RWPE2 (cell line): ENCODE measurements at places on chromosomes 1 and 21.
A peak's percentile ranks its signal among the peaks of the same experiment; 100 is the strongest.

DNA sequence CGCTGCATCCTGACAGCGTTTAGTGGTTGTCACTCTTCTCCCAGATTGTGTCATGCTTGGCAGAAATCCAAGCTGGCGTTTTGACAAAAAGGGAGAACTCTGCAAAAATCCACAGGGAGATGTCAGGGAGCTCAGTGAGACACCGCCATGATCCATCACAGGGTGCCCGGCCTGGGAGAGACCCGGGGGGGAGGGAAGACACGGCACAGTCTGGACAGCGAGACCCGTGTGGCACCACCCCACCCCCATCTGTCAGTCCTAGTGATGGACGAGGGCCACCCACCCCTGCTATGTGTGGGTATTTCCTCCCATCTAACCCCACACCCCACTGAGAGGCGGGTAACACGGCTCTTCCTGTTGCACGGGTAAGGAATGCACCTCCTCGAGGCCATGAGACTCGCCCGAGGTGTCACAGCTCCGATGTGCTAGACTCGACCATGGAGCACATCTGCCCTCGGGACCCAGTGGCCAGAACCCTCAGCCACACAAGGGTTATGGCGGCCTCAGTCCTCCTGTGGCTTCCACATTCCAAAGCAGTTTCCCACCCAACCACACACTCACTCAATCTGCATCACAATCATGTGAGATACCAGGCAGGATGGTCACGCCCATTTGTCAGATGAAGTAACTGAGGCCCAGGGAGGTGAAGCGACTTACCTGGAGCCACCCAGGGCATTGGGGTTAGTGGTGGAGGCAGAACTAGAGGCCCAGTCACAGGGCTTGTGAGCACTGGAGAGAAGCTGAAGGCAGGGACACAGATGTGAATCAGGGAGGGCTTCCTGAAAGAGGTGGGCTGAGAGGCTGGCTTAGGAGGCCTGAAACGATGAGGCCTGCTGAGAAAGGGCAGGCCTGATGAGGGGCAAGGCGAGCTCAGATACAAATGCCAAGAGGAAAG is 688.5 kb downstream of the MATN1 start:
- no peak for DNase-seq

- DNase-seq: no peak
Measured at GRCh38 chr1:13549521-13549920, 34.1 kb upstream of the PDPN start.

DNA sequence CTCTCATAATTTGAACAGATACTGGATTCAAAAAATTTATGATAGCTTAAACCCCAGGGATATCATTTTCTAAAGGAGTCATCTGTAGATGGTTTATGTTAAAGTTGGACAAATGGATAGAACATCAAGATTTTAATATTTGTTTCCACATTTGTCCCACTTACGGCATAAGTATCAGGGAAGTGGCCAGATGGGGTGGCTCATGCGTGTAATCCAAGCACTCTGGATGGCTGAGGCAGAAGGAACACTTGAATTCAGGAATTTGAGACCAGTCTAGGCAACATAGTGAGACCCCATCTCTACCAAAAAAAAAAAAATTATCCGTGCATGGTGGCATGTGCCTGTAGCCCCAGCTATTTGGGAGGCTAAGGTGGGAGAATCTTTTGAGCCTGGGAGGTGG is 229.1 kb downstream of the GPR52 start:
- no peak for DNase-seq

- no peak for DNase-seq
Measured at GRCh38 chr1:177983482-177984135, 13.8 kb upstream of the SEC16B start.

DNA sequence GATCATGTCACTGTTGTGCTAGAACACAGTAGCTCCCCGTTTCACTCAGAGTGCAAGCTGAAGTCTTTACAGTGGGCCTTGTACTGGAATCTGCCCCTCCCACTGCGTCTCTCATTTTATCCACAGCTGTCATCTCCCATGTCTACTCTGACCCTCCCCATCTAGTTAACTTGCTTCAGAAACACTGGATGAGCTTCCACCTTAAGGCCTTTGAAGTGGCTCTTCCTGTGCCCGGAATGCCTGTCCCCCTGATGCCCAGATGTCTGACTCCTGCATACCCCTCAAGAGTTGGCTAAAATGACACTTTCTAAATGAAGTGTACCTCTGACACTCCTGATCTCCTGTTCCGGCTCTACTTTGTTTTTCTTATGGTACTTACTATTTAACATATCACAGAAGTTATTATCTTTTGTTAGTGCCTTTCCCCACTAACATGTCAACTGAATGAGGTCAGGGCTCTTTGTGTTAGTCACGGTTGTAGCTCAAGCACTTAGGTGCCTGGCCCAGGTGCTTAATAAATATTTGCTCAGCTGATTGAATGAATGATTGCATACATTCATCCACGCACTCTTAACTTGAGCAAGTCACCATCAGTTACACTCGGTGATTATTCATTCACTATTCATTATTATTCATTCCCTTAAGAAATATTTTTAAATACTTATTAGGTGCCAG is 13.3 kb downstream of the ARV1 start:
- DNase-seq: no peak

GRCh38 chr1:76949503-76949902 is 82.2 kb downstream of the ST6GALNAC5 start:
- DNase-seq: no peak

GRCh38 chr1:62676611-62677356 is 11.4 kb downstream of the DOCK7 start:
- DNase-seq: no peak

- no peak for DNase-seq
Measured at GRCh38 chr1:203914292-203914691, 52.9 kb downstream of the SNRPE start.

- no peak for DNase-seq
Measured at GRCh38 chr1:109629372-109630030, 9.9 kb downstream of the AMPD2 start.

DNA sequence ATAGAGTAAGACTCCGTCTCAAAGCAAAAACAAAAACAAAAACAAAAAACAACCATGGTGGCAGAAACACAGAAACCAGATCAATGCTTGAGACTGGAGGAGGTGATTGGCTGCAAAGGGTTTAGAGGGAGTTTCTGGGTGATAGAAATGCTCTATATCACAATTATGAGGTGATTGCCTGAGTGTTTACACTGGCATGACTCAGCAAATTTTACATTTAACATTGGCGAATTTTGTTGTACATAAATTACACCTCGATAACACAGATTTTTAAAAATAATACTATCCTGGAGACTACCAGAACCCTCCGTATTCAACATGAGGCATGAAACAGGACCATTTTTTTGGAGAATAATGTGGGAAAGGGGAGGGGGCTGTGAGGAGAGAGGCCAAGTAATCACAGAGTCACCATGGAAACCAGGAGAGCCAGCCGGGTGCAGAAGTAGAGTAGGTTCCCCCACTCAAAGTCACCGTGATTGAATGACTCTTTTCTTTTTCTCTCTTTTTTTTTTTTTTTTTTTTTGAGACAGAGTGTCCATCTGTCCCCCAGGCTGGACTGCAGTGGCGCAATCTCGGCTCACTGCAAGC is 24.3 kb downstream of the HEYL start:
- no peak for DNase-seq

- no peak for DNase-seq
Measured at GRCh38 chr1:63829349-63830327, 55.8 kb downstream of the ROR1 start.

DNA sequence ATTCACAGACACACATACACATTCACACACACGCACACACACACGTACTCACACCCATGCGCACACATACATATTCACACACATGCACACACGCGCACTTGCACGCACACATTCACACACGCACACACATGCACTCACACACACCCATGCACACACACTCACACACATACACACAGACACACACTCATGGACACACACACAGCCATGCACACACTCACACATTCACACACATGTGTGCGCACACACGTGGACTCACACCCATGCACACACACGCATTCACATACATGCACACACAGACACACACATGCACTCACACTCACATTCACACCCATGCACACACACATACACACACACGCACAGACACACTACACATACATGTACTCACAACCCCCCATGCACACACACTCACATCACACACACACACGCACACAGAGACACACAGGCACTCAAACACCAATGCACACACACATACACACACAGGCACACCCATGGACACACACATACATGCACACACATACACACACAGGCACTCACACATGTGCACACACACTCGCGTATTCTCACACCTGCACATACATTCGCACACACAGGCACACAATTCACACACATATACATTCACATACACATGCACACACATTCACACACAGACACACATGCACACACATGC is 589.1 kb downstream of the PTPRU start:
- no peak for DNase-seq

- no peak for DNase-seq
Measured at GRCh38 chr1:24364975-24365678, 46.0 kb downstream of the GRHL3 start.

DNA sequence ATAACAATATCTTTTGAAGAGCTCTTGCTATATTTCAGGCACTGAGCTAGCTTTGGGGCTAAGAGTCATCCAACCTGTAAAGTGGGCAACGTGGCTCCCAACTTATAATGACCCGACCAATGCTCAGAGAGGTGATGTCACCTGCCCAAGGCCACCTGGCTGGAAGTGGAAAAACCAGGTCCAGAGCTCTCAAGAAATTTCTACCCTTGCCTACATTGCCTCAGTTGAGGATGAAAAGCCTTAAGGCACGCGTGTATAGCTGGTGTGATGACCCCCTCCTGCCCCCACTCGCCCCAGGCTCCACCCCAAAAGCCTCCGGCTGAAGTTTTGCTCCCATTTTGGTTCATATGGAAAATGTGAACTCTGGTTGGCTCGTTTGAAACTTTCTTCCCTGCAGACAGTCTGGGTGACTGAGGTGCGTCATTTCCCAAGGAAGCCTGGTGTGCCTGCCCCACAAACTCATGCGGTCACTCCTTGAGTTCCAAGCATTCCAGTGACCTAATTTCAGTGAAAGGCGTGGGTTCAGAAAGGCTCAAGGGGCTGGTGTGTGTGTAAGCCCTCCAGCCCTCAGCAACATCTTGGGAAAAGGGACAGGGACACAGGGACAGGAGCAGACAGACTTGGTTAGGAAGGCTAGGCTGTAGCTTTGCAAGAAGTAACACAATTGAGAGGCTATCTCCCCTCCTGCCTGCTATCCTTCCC is 20.5 kb downstream of the HTR1D start:
- DNase-seq: peak; percentile 91

DNA sequence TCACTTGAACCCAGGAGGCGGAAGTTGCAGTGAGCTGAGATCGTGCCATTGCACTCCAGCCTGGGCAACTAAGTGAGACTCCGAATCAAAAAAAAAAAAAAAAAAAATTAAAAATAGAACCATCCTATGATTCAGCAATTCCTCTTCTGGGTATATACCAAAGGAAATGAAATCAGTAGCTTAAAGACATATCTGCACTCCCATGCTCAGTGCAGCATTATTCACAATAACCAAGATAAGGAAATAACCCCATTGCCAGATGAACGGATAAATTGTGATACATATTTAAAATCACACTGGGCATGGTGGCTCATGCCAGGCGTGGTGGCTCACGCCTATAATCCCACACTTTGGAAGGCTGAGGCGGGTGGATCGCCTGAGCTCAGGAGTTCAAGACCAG is 23.8 kb downstream of the ALDH9A1 start:
- no peak for DNase-seq

GRCh38 chr1:229171934-229172333 is 99.0 kb upstream of the RAB4A start:
- DNase-seq: no peak

GRCh38 chr1:87816646-87817045 is 488.0 kb downstream of the LMO4 start:
- no peak for DNase-seq

- no peak for DNase-seq
Measured at GRCh38 chr1:206738370-206739366, 31.9 kb upstream of the IL19 start.

DNA sequence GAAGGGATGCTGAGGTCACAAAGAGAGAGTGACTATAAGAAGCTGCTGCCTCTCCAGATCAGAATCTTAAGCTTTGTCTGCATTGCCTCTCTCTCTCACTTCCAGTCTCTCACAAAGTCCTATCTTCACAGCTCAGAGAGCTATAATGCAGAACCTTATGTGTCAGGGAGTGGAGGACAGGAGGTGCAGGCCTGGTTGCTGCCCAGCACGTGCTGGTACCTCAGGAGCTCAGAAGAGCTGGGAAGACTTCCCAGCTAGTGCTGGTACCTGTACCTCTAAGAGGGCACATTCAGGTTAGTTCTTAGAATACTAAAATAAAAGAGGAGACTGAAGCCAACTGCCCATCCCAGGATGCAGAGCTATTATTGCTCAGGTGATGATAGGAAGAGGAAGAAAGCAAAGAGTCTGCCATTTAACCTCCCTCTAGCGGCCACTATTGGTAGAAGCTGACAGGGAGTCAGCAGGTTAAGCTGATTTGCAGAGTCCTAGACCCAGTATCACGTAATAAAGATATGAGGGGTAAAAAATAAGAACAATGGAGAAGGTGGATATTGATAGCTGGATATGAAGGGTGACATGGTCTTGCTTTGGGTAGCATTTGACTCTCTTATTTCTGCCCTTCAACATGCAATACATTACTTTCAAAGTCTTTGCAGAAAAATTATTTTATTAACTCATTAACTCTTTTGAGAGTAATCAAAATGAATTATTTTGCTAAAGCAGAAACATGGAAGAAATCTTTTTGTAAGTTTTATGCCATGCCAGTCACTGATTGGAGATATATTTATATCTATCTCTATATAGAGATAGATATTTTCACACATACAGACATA is 138.1 kb upstream of the HMCN1 start:
- DNase-seq: no peak

- DNase-seq: no peak
Measured at GRCh38 chr1:91018006-91018405, 3.8 kb downstream of the ZNF644 start.

GRCh38 chr1:2580691-2581090 is 5.9 kb upstream of the PRXL2B start:
- no peak for DNase-seq

DNA sequence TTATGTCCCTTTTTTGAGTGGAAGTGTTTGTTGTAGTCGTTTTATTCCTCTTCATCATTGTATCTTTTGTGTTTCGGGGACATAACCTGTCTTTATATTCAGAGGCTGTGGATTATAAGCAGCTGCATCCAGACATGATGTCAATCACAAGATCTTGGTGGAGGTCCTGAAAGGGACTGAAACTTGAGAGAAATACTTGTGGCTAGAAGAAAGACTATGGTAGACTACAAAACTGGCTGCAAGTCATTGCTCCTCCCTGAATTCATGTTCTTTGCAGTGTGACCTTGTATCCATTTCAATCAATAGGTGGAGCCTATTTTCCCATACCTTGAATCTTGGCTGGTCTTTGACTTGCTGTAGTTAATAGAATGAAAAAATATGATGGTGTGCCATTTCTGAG is 442.4 kb upstream of the PLXNA2 start:
- DNase-seq: no peak
